ENCODE measurements at places on chromosomes 4 and X.

DNA sequence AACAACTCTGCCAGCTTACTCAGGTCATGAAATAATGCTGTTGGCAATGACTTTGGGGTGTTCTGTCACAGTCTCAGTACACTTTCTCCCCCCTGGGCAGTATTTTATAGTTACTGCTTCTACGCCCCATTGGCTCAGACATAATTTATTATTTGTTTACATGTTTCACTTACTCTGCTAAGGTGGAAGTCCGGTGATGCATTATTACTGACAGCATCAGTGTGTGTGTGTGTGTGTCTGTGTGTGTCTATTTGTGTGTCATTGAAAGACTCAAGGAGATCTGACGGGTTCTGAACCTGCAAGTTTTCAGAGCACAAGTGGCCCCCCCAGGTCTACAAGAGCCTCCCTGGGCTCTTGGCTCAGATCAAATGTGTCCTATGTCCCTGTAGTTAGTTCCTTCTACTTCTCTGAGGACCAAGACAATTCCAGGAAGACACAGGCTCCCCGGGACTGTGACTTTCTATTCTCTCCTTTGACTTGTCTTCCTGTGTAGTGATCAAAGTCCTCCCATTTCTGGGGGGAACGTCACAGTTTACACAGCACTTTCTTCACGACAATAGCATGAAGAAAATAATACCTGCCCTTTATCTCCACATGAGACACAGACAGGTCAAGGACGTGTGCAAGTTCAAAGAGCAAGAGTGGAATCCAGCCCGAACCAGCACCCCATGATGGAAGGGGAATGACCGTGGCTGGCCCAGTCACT, 283.7 kb upstream of the GATB start:
- DNase-seq = peak; percentile 75

- no peak for DNase-seq
Measured at GRCh38 chr4:2247128-2248043, 5.5 kb upstream of the HAUS3 start.

DNA sequence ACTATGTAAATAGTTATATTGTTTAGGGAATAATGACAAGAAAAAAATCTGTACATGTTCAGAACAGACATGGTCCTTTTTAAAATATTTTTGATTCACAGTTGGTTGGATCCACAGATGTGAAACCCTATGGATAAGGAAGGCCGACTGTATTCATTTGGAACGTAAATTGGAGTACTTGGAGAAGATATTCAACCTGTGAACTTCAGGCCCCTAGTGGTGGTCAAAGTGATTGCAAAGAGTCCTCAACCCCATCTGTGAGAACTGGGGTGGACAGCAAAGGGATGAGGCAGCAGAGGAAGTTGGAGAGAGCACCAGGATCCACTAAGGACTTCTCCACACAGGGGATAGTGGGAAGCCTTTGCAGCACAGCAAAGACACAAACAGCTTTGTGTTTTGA, 6.2 kb upstream of the CXCL13 start:
- DNase-seq = no peak

DNA sequence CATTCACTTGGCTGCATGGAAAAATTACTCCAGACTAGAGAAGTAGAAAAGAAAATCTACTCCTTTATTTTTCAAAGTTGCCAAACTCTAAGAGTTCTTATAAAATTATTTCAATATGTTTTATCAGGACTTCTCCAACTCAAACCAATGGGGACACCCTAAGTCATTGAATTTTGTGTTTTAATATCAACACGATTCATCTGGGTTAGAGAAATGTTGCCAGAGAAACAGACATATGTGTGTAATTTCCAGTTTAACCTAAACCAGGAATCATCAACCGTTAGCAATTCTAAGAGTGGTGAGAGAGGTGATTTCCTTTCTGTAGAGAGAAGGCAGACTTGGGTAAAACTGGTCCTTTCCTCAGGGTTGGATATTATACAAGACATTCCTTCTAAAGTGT, 291.8 kb downstream of the LDB2 start:
- DNase-seq = no peak

GRCh38 chr4:173769568-173769967, 239.5 kb upstream of the HAND2 start:
- DNase-seq = no peak

- DNase-seq = no peak
Measured at GRCh38 chrX:96791559-96791958, 92.1 kb upstream of the RPA4 start.

DNA sequence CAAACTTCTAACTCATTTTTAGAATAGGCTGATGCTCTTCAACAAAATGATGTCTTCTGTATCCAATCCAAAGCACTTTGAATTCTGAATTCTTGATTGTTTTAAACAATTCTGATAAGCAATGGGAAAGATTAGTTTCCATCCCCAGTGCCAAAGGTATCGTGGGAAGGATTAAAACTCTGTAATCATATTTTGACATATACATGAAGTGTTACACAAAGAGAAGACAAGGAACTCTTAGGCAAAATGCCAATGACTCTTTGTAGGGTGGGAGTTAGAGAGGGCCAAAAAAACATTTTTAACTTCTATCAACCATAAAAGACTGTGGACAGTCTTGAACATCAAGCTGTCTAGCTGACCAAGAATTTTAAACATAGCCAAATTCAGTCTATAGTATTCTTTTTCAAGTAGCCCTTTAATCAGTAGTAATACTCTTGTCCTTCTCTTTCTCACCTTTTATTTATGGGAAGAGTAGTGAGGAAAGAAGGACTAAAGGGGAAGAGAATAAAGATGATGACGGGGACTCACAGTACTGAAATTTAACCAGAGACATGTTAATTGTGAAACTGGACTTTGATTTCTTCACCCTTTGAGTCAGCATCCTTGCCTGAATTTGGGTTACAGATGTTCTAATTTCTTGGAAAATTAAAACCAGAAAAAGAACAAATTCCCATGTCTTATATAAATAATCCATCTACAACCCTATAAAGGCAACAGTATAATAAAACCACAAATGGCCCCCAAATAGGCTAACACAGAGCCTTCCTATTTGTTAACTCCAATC, 51.8 kb upstream of the VEGFD start:
- no peak for DNase-seq

GRCh38 chrX:123298026-123298425, 113.9 kb downstream of the GRIA3 start:
- no peak for DNase-seq

DNA sequence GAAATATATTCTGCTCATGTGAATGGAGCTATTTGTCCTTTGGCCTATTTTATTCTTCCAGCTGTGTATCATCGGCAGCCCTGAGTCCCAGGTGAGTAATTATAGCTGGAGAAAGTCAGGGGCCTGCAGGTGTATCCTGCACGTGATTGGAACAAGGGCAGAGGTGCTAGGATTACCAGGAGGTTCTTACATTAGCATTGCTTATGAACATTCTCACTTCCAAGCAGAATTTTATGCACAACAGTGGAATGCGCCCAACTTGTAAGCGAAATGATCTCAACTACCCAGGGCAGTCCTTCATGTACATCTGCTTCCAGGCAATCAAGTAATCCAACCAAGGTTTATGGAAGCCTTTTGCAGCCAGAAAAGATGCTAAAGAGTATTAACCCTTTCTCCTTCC, 68.9 kb upstream of the NRK start:
- no peak for DNase-seq

DNA sequence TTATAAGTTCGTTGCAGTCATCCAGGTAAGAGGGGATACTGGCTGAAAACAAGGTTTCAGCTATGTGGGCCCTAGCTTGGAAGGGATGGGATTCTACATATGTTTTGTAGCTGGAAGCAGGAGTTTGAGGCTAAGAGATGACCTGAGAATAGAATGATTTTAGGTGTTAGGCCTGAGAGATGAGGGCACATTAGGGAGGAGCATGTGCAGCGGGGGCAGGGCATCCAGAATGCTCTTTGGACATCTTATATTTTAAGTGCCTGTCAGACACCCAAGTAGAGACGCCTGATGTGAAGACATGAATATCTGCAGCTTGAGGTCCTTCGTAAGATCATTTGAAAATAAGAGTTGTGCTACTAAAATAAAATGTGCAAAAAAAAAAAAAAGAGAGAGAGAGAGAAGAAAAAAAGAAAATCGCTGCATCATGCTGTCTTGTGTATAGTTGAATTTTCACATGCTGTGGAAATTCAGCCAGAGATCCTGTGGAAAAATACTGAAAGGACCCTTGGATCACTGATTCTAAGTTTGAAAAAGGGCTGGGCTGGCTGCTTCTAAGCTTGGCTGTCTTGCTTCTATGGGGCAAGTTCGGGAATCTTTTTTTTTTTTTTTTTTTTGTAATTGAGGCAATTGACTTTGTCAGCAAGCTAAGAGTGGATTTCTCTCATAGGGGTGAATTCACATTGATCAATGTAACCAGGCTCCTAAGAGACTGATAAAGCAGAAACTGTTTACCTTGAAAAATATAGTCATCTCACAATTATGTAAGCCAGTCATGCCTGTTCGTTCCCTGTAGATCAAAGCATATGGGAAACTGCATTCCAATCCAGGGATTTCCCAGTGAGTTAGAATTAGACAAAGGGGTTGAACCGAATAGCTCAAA, 341.0 kb upstream of the GATB start:
- no peak for DNase-seq

- peak; percentile 16 for DNase-seq
Measured at GRCh38 chrX:109632906-109633504, 8.0 kb upstream of the KCNE5 start.

- no peak for DNase-seq
Measured at GRCh38 chr4:88939697-88940096, 117.3 kb downstream of the FAM13A start.

DNA sequence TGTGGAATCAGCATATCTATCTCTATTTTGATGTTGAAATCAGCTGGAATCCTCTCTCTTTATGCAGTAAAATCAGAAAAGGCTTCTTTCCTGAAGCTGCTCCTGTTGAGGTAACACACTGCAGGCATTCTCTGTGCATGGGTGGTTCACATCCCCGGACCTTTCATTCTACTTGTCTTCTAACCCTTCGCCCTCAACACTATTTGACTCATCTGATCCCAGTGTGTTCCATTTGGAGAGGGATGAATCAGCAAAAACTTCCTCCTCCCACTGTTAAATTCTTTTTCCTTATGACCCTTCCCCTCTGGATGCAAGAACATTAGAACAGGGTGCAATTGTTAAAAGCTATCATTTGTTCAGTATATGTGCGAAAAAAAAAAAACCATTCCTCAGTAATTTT, 67.4 kb downstream of the RNF150 start:
- no peak for DNase-seq

GRCh38 chr4:89398146-89398545, 90.5 kb upstream of the GPRIN3 start:
- no peak for DNase-seq

- DNase-seq = peak; percentile 62
Measured at GRCh38 chr4:123397144-123398065, 810 bp downstream of the SPRY1 start.

DNA sequence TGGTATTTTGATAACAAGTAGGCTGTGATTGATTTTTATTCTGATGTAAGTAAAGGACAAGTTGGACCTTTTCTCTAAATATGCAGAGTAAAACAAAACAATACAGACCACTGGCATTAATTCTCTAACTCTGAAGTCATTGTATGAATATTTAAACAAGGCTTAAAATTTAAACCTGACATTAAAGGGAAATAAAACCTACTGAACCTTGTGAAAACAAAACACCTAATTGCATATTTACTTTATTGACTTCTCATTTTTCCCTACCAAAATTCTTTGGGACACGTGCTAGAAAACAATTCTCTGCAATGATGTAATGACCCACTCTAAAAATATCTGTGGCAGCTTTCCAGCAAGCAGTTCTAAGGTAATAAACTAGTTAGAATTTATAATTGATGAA, 369.7 kb upstream of the TRAM1L1 start:
- DNase-seq = no peak

- no peak for DNase-seq
Measured at GRCh38 chr4:161581262-161582230, 582.3 kb downstream of the FSTL5 start.

- DNase-seq = no peak
Measured at GRCh38 chrX:64190136-64190740, 15.3 kb downstream of the AMER1 start.

GRCh38 chr4:108398316-108398715, 222.1 kb upstream of the RPL34 start:
- DNase-seq = peak; percentile 46

DNA sequence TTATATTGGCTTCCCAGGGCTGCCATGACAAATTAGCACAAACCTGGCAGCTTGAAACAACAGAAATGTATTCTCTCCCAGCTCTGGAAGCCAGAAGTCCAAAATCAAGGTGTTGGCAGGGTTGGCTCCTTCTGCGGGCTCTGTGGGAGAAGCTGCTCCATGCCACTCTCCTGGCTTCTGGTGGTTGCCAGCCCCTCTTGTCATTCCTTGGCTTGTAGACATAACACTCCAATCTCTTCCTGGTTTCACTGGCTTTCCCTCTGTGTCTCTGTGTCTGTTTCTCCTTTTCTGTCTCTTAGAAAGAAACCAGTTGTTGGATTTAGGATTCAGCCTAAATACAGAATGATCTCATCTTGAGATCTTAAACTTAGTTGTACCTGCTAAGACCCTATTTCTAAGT, 85.5 kb downstream of the USP46 start:
- no peak for DNase-seq

DNA sequence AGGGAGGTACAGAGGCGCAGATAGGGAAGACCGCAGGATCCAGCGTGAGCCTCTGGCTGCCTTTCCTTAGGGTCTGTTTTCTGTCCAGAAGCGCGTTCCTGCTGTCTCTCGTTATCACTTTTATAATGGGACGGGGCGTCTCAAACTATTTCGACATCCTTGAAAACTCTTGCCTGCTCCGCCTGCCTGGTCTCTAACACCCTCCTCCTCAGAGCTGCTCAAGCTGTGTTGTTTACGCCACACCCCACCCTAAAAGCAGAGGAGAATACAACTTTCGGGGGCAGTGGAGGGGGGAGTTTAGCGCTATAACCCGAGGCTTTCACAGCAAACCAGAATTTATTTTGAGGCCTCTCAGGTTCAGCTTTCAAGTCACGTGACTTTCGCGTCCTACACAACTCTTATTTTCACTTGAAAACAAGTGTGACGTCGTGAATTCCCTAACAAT, 646 bp upstream of the FAM3A start:
- peak; percentile 73 for DNase-seq

- no peak for DNase-seq
Measured at GRCh38 chrX:51853251-51853650, 40.2 kb upstream of the MAGED1 start.

- no peak for DNase-seq
Measured at GRCh38 chr4:52625216-52625615, 33.9 kb downstream of the USP46 start.
